ENCODE measurements at places on chromosomes 6 and 20.

DNA sequence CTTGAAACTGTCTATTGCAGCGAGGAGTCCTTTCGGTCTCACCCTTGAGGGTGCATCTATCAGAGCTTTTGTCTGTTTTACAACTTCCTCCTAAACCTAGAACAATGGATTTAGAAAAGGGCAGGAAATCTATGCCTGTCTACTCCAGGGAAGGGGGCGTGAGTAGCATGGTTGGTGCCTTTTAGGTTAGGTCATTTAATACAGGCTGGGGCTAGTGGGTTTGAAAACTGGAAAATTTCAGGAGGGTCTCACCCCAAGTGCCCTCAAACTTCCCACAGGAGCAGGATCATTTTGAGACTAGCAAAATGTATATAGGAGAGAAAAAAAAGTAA, 33.5 kb upstream of the BMP6 start:
- no peak for DNase-seq

- no peak for DNase-seq
Measured at GRCh38 chr6:24099181-24099580, 26.8 kb upstream of the NRSN1 start.

- DNase-seq, result no peak
Measured at GRCh38 chr20:20317195-20317594, 50.7 kb upstream of the INSM1 start.

GRCh38 chr6:42173101-42173500, at the start of gene GUCA1A:
Gene GUCA1A (plus strand): TSS chr6:42173364. CDS start chr6:42173614, 250 bp downstream.
- DNase-seq, result no peak

GRCh38 chr6:137846274-137846673, 20.8 kb upstream of the TNFAIP3 start:
- no peak for DNase-seq

- no peak for DNase-seq
Measured at GRCh38 chr6:8506126-8506525, 70.8 kb upstream of the SLC35B3 start.

DNA sequence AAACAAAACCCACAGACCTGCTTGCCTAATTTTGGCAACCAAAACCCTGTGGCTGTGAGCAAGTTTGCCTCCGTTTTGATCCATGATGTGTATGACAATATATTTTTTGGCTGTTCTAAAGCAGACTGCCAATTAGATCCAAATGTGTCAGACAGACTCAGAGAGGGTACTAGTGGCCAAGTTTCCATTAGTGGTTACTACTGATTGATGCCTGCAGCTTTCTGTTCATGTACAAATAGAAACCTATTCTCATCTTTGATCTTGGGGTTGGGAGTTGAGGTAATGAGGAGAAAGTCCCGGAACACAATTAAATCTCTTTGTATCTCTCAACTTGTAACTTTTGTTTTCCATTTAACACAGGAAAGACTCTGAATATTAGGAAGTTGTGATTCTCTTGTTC, 100.9 kb downstream of the RNF144B start:
- DNase-seq, result no peak

DNA sequence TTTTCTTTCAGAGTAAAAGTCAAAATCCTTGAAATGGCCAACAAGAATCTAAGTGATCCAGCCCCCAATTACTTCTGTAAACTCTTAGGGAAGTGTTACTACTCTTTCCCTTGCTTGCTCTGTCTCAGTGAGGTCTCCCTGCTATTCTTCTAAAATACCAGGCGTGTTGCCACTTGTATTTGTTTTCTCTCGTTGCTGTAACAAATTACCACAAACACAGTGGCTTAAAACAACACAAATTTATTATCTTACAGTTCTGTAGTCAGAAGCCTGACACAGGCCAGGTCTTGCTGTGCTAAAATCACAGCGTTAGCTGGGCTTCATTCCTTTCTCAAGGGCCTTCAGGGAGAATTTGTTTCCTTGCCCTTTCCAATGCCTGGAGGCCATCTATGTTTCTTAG, 59.9 kb downstream of the HECA start:
- no peak for DNase-seq

DNA sequence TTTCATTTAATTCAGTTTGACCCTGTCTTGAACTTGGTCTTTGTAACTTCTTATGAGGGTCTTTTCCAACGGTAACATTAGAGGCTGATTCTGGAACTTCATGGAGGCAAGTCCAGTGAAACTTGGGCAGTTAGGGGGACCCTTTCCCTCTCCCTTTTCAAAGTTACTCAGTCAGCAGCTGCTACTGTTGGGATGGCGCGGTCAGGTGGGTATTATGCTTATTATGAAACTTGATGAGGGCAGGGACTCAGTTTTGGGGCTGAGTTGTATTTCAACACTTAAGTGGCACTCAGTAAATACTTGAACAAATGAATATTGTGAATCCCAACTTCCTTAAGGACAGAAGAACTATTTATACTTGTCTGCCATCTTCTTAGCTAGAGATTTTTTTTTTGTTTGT, 20.8 kb downstream of the TOP1 start:
- no peak for DNase-seq

- no peak for DNase-seq
Measured at GRCh38 chr6:55584654-55585354, 5.8 kb upstream of the HMGCLL1 start.

GRCh38 chr6:131013495-131013894, 49.5 kb downstream of the EPB41L2 start:
- DNase-seq, result no peak

DNA sequence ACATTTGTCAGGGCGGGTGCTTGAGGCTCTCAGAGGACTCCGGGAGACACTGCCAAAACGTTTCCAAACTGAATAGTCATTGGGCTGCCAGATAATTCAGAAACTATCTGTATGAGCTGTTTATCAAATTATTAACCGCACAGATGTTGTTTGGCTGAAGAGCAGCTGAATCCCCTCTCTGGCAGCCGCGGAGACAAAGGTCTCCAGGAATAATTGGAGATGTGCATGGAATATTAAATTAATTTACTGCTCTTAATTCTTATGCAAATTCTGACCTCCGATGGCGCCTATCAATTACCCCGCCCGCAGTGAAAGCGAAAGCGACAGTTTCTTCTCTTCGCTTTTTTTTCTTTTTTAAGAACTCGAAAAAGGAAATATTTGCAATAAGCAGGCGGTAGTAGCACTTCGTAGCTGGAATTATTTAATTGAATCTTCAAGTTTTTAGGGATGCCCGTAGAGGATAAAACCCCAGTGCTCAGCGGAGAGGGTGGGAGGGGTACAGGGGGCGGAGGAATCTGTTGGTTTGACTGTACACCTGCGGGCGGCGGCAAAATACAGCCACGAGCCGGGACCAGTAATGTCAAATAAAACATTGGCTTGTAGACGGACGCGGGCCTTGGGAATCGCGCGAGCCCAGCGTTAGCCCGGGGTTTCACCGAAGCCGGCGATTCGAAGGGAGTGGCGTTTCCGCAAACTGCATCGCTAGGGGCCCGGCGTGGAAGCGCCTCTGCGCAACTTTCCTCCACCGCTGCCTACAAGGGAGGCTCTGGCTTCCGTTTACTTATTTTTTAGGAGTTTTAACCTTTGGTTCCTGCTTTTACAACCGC, 6.2 kb downstream of the LINC00237 start:
- DNase-seq, result peak; percentile 44

DNA sequence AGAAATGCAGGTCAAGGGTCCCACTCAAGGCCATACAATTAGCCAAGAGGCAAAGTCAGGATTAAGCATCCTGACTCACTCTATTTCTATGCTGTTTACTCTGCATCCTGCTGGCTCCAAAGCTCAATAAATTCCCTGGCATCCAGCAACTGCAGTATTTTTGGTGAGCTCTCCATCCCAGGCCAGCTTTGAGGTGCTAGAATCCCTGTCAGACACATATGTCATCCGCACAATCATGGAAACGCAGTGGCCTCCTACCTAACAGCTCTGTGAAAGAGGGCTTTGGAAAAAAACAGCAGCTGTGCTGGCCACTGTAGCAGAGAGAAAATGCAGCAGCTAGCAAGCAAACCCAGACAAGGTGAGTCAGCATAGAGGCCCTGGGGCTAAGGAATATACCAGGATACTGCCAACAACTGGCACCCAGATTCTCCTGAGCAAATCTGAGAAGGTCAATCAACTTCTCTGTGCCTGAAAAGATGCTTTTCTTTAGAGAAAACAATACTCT, 58.4 kb downstream of the ANKEF1 start:
- no peak for DNase-seq

DNA sequence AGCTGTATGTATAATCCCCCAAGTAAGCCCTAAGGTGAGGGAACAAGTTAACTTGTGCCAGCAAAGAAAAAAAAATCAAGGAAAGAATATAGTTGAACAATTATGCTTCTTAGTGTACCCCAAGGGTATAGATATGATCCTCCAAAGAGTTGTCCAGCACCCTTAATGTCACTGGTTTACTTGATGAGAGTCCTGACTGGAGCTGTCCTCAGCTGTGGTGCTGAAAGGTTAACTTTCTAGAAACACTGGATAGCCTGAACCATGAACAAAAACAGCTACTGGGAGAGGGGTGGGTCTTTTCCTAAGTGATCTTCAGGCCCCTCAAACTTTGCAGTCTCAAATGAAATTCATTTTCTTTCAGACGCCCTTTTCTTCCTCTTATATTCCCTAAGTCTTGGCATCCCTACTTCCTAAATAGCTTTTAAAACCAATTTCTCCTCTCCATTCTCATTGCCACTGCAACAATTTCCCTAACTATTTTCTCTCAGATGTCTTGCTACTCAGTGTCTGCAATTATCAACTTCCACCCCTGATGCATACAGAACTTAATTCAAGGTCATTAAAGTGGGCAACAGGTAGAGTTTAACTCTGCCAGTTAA, 83.5 kb upstream of the PROKR2 start:
- DNase-seq, result no peak

GRCh38 chr6:136823128-136823660, 802 bp downstream of the PEX7 start:
- no peak for DNase-seq

- DNase-seq, result no peak
Measured at GRCh38 chr20:21632031-21632734, 73.3 kb upstream of the PAX1 start.

DNA sequence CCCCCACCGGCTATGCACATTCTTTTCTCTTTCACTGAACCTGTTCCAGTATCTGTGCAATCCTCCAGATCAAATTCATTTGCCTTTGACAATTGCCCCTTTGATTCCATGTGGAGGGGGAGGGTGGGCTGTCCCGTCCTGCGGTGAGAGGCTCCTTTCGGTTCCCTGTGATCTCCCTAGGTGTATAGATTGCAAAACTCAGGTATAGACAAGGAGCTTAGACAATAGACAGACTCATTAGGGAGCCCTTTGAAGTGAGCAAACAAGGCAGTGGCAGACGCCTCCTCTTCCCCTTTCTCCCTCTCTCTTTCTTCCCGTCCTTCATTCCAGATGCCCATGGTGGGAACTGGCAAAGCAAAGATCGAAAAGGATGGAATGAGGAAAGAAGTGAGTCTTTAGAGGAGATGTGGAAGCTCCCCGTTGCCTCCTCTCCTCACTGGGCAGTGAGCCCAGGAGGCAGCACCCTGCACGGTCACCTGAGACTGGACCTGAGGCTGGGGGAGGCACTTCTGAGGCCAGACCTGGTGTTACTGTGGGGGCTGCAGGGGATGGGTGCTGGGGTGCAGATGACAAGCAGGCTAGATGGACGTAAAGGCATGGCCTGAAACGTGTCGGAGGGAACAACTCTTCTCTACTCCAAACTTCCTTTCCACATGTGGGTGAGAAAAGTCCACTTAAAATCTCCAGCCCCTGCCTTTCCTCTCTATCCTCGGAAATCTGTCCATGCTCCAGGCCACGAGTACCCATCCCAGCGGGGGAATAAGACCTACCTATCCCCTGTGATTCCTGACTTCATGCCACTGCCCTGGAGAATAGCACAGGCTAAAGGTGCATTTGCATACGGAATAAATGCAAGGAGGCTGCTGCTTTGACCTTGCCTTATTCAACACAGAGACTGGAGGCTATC, 256.6 kb upstream of the FOXQ1 start:
- no peak for DNase-seq

- no peak for DNase-seq
Measured at GRCh38 chr6:138331984-138332383, 45.7 kb upstream of the SMIM28 start.
